AML-193 (cell line): ENCODE measurements at places on chromosomes 7 and 10.

- DNase-seq = peak; percentile 64
Measured at GRCh38 chr10:71270301-71271220, 48.5 kb upstream of the SLC29A3 start.

DNA sequence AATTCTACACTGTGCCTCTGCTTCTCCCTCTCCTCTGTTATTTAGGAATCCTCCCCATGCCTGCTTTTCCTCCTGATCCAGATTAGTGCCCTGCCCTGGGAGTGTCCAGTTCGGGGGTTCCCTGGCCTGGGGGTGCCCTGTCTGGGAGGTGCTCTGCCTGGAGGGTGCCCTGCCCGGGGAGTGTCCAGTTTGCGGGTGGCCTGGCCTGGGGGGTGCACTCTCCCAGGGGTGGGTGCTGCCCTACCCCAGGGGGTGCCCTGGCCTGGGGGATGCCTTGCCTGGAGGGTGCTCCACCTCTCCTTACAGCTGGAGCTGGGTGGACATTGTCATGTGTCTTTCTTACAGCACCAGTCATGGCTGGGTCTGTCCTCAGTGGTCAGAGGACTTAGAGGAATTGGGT lies 20.2 kb downstream of the RAMP3 start:
- DNase-seq = no peak

DNA sequence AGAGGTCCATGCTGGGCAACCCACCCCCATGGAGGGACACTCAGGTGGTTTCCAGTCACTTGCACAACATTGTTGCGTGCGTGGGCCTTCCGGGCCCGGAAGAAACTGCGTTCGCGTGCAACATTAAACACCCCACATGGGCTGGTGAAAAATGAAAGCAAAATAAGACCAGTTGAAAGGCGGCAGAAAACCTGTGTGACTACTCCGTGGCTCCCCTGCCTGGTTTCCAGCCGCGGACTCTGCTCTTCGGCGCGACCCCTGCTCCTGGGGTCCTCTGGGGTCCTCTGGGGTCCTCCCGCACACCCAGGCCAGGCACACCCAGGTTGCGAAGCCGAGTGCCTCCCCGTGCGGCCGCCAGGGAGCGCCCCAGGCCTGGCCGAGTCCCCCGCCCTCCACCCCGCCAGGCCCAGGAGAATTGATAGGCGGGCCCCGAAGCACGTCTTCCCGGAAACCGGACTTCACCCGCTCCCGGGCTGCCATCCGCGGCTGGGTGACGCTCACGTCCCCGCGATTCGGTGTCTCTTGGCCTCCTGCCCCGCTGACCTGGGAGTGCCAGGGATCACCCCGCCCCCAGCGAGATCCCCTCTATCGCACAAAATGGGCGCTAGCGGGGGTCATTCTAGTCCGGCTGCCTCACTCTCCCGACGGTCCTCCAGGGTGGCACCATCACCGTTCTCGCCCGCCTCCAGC lies 1.9 kb upstream of the SH2D4B start:
- peak; percentile 67 for DNase-seq

DNA sequence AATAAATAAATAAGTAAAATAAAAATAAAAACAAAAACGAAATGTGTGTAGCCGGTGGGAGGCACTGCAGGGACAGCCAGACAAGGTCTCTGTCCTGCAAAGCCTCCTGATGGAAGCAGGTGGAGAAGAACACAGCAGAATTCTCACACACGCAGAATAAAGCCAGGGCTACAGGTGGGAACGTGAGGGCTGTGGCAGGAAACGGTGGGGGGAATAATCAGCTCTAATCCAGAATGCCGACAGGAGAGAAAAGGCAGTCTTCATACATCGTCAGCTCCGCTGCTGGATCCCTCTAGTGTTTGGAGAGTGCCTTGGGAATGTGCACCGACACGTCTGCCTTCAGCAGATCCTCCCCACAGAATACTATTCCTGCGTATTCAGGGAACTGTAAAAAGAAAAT lies 6.8 kb upstream of the SNX8 start:
- no peak for DNase-seq
